ENCODE measurements at places on chromosomes 16 and 17.
A peak's percentile ranks its signal among the peaks of the same experiment; 100 is the strongest.

GRCh38 chr17:76385892-76386786, 1.7 kb downstream of the SPHK1 start:
- peak; percentile 70 for DNase-seq

GRCh38 chr17:37725601-37726146, 19.2 kb downstream of the HNF1B start:
- DNase-seq: no peak

DNA sequence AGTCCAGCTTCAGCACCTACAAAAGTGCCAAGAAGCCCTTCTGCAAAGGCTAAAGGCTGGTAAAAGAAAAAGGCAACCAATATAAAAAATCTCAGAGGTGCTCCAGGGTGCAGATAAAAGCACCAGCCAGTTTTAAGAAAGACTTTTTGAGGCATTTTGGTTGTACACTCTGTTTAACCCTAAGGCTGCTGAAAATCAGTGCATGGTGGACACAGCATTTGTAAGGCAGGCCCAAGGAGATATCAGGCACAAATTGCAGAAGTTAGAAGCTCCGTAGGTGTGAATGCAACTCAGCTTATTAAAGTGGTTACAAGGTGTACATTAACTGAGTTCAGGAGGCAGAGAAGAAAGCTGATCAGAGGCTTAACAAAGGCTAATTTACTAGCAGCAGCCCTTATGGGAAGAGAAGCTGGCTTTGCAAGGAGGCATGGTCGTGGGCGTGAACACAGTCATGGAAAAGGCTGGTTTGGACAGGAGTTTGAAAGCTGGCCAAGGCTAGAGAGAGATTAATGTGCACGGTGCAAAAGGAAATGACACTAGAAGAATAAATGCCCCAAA, 21.1 kb downstream of the ACSM1 start:
- no peak for DNase-seq

GRCh38 chr17:49519781-49520180, 24.7 kb downstream of the NGFR start:
- no peak for DNase-seq

GRCh38 chr16:4182581-4183236, 59.2 kb downstream of the SRL start:
- no peak for DNase-seq

DNA sequence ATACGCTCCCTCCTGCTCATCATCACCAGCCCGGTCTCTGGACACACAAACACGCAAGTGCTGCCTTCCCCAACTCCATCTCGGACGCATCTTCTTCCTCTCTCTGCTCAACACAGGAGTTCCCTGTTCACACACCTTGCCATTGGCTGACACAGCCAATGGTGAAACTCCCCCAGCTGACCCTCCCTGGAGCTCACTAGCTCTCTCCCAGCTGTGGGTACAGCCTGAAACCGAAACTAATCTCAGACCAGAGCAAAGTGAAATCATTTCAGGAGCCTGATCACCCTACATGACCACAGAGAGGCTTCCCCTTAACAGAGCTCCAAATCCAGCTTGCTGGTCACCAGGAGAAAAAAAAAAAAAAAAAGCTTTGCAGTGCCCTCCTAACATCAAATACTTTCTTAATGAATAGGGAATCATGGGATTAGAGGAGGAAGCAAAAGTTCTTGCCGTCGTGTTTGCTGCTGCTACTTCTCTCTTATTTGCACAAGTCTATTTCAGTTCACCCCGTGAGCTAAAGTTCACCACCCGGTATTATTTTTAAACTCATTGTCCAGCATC, 8.3 kb downstream of the CUEDC1 start:
- peak; percentile 18 for DNase-seq

DNA sequence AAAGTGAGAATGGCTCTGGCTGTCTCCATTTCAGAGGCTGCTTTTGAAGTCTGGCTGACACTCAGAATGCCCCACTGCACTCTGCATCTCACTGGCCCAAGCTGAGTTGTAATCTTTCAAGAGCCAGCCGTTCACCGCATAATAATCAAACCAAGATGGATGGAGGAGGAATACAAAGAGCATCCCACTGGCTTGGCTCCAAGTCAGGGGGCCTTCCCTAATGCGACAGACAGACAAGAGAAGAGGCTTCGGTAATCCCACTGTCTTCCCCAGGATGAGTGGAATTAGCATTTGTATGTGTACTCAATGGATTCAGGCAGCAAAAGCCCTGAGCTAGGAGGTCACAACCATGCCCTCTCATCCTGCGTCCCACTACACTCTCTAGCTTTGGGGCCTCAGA, 68.0 kb downstream of the CBLN1 start:
- no peak for DNase-seq
